Activated T-helper 1 cell treated with anti-CD3 and anti-CD28 coated beads, Interleukin-12 subunit alpha, Interleukin-12 subunit beta, Interleukin-2, Interleukin-4 antibody, amounts not matched to agents 30 ng/mL and 10 ng/mL and 1 ng/mL, durations not matched to agents 14 hours and 24 hours and 36 hours (primary cell): ENCODE measurements at places on chromosomes 1 and 21. TPM values are rescaled to one million over a fixed set of nuclear protein-coding genes. Genes with fewer than 3 reads are reported as not detected.

- DNase-seq: no peak
Measured at GRCh38 chr1:41174170-41174569, 67.9 kb downstream of the SCMH1 start.

GRCh38 chr1:205787287-205787916 is 12.1 kb upstream of the RAB29 start:
- no peak for DNase-seq

DNA sequence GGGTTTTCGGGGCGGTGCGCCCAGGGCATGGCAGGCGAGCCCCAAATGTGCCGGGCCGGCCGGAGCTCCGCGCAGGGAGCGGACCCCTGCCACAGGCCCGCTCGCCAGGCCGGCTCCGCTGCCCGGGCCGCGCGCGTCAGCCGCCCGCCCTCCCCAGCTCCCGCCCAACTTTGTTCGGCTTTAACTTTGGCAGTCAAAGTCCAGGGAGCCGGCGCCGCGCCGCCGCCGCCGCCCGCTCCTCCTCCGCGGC is 488 bp downstream of the SLC35D1 start:
- DNase-seq: peak; percentile 27

GRCh38 chr1:235863699-235864093 is 3.0 kb downstream of the LYST start:
- DNase-seq: no peak

- no peak for DNase-seq
Measured at GRCh38 chr1:167057241-167057688, 32.9 kb downstream of the GPA33 start.

DNA sequence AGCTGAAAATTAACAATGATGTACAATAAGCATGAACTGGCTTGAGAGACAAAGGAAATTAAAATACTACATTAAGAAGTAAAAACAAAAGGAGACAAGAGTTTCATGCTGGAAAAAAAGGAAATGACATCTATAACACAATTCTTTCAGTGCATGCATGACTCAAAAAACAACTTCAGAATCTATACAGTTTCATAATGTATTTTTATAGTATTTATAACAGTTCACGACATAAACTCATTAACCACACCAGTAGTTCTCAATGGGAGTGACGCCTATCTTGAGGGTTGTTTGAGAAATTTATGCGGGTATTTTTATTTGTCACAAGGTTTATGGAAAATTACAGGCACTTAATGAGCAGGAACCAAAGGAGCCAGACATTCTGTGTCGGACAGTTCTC is 168.5 kb downstream of the SMYD3 start:
- DNase-seq: no peak

- no peak for DNase-seq
Measured at GRCh38 chr21:31930001-31930400, 57.2 kb downstream of the HUNK start.

The FAAH gene
- 4.4 and 5.0 TPM in 2 replicates for total RNA-seq

The TMPRSS2 gene
- not detected in 2 replicates for total RNA-seq

The RNU1-2 gene
- total RNA-seq: 2,178 and 3,041 TPM in 2 replicates

The PLEKHA6 gene
- total RNA-seq: 0.05 and 0.21 TPM in 2 replicates
